ENCODE measurements at places on chromosomes 7 and 10.

- no peak for DNase-seq
Measured at GRCh38 chr7:45292481-45292880, 134.9 kb downstream of the RAMP3 start.

DNA sequence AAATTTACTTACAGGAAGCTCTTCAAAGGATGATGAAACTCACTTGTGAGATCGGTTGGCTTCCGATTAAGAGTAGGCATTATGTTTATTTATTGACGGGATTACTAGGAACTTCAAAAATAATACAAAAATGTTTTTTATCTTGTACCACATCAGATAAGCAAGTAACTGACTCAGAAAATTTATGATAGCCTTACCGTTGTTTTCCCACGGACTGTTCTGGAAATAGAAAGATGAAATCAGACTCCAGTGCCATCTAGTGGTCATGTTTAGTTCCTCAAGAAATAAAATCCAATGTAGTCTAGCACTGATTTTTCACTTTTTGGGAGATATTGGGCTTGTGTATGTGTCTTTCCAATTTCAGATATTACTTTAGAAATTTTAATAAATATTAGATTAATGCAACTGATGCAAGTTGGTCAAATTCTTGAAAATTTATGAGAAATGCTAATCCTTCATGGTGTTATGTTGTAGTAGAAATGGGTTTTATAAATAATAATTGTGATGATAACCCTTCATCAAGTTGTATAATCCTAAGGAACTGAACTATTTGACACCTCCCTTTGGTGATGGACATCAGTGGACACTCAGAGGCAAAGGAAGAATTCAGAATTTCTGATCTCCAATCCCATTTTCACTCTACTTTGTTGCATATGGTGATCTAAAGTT lies 168.8 kb downstream of the TMEM26 start:
- peak; percentile 4 for DNase-seq

GRCh38 chr10:109721453-109722064 lies 201.8 kb downstream of the XPNPEP1 start:
- no peak for DNase-seq

- no peak for DNase-seq
Measured at GRCh38 chr7:2480070-2480408, 3.8 kb upstream of the GRIFIN start.

DNA sequence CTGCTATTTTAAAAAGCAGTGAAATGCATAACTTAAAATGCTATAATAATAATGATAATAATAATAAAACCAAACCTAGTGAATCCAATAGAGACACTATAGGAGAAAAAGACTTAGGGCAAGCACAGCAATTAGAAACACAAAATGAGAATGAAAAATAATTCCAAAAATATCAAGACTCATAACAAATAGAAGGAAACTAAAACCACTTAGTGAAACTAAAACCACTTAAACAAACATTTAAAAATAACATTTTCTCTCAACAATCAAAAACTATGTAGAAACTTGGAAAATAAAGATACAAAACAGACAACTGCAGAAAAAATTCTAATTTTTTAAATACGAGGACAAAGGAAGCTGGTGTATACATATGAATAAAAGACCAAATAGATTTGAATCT lies 655.2 kb upstream of the NRG3 start:
- no peak for DNase-seq

- DNase-seq = no peak
Measured at GRCh38 chr10:69272624-69273023, 5.7 kb upstream of the HK1 start.

DNA sequence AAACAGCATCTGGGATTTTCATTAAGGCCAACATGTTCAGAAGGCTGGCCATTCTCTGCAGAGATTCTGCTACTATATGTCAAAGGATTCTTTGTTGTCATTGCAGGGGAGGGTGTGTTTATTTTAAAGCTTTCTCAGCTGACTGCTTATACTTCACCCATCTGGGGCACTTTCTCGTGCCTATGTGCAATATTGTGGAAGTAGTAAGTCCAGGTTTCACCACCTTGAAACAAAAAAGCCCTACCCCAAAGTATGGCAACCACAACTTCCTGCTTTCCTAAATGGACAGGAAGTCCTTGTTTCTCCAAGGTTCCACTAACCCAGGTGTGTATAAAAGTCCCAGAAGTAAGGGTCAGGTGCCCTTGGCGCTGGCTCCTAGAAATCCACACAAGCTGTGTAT lies 58.7 kb upstream of the COL1A2 start:
- no peak for DNase-seq

DNA sequence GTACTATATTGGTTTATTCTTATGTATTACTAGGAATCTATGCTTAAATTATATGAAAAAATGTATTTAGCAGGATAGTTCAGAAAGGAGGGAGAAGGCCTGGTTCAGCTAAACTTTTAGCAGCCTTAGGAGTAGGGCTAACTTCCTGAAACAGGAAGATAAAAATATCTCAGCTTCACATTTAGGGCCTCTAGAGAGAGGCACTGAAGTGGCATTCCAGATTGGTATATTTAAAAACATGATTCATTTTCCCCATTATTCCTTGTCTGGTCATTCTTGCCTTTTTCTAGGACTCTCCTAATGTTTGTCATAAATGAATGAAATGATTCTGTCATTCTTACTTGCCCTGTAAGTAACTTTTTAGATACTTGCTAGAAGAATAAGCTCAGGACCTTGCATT lies 63.0 kb upstream of the CYP26C1 start:
- DNase-seq = no peak

DNA sequence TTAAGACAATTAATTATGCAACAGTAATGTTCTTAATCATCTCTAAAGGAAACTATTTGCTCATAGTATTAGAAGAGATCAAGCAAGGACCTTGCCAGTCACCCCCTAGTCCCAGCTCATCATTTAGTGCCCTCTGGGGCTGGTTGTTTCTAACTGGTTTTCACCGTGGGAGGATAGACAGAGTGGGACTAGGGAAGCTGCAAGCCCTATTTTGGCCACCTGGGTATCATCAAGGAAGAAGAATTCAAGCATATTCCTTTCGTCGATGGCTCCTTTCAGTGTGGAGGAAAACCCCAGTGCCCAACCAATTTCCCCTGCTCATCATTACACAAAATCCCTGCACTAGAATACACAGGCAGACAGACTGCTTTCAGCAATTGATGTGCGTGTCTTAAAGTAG lies 30.6 kb upstream of the FGFR2 start:
- no peak for DNase-seq

GRCh38 chr7:26193432-26194207 lies 6.9 kb downstream of the HNRNPA2B1 start:
- DNase-seq = no peak

DNA sequence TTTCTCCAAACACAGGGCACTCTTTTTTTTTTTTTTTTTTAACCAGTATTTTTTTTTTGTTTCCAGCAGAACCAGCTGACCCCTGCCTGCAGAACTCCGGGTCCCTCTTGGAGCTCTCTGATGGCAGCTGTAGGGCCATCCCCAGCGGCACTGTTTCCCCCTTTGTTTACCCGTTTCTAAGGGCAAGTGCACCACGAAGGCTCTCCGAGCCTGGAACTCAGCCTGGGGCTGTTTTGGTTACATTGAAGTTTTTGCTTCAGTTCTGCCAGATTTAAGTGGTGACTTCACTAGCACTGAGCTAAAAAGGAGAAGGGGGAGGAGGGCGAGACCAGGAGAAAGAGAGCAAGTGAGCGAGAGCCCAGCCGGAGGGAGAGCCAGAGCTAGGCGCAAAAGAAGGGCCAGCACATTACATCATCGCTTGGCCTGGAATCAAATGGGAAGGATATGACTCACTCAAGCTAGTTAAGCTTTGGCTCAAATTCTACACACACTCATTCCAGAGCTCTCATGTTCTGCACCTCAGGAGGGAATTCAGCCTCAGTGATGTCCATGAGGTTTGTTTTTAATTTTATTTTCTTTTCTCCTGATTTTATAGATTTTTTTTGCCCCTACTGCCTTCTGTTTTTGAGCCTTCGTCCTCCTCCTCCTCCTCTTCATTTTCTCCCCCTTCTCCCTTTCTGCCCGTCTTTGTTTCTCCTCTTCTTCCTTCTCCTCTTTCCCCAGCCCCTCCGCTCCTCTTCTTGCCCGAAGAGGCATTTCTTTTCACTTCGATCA lies 272.3 kb downstream of the TRIL start:
- peak; percentile 48 for DNase-seq

DNA sequence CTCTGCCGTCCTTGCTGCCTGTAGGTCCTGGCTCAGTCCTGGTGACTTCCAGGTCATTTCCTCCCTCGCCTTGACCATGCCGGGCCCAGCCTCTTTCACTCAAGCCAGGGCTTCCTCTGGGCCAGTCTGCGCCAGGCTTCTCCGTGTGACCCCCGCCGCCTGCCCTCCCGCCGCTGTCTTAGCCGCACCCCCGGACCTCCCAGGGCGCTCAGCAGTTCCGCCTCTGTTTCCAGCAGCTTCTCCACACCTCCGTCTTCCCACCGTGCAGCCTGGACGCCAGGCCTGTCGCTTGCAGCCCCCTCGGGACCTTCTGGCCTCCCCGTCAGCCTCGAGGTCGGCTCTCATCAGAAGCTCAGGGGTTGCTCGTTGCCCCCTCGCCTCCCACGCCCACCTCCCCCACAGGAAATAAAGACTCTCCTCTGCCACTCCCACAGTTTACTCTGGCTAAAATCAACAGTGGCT lies 123.0 kb upstream of the FZD8 start:
- no peak for DNase-seq

GRCh38 chr10:3195286-3195685 lies 22.7 kb upstream of the PITRM1 start:
- DNase-seq = no peak

DNA sequence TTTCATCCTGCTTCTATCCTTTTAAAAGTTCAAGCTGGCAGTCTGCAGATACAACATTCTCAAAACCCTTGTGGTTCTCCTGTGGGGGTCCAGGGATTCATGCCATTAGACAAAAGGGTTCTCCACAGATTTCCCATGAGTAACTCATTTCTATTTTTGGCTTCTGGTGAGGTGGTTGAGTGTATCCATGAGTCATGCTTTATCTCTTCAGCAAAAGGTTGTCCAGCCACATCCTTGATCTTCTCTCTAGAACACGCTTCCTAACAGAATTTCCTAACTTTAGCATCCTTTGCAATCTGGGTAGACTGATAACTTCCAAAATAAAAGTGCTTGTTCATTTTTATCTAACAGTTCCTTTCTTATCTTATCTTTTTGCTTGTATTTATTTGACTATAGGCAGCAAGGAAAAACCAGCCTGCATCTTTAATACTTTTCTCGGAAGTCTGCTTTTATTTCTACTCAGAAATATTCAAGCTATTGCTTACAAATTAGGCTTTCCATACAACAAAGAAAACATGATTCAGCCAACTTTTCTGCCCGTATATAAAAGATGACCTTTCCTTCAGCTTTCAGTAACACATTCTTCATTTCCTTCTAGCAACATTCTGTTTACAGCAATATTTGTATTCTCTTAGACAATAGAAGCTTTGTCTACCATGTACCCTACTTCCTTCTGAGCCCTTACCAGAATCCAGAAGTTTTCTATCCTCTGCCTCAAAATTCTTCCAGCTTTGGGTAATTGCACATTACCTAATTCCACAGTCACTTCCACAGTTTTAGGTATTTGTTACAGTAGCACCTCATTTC lies 79.3 kb upstream of the IL6 start:
- no peak for DNase-seq

DNA sequence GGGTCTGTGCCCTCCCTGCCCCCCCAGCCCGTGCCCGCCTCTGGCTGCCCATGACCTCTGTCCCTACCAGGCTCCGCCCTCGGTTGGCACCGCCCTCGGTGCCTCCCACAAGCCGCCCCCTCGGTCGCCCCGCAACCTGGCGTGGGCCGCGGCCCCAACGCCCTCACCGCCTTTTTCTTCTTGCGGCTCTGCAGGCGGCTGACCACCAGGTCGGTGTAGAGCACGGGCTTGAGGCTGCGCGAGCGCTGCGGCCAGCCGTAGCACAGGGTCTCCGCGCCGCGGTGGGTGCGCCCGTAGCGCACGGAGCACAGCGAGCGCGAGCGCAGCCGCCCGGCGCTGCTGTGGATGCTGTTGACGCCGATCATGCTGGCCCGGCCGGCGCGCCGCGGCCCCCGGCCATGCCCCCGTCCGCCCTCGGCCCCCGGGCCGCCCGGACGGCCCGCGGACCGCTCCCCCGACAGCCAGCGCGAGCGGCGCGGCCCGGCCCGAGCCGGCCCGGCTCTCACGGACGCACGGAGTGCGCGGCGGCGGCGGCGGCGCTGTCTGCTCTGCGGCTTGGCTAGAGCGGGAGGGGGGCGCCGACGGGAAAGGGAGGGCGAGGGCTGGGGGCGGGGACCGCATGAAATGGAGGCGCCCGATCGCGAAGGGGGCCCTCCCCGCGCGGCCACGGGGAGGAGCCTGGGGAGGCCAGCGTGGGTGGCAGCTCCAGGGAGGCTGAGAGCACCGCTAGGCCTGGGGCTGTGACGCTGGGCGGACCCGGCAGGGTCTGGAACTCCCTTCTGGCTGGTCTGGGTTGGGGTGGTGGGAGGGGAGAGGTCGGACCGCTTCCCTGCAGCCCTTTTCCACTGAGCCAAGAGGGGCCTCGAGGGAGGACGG lies 9.6 kb downstream of the PSD start:
- DNase-seq = peak; percentile 82

Measured in GM13976 (cell line).